ENCODE measurements at places on chromosomes 16 and 17.

GRCh38 chr17:7046127-7046724 is 2.3 kb upstream of the SLC16A11 start:
- peak; percentile 91 for DNase-seq

- DNase-seq = no peak
Observed at GRCh38 chr17:76924345-76925342, 56.4 kb downstream of the MGAT5B start.

DNA sequence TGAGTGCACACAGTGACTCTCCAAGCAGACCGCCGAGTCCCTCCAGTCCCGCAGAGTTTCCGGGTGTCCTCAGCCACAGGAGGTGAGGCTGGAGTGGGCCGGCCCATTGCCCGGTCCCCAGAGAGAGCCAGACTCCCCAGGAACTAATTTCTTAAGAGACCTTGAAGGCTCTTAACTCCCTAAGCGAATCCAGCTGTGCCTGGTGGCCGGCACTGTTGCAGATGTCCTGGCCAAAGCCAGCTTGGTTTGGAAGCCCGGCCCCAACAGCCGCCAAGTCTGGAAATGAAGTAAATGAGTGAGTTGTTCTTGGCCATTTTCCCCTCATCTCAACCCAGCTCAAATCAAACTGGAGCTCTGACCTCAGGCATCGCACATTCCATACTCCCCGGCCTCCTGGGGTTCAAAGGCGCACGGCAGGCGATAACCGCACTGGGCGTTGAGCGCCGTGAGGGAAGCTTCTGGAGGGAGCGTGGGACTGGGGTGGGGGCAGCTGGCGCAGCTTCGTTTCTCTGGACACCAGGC is 42.0 kb downstream of the CMIP start:
- no peak for DNase-seq

- no peak for DNase-seq
Observed at GRCh38 chr17:6153375-6153774, 83.2 kb downstream of the WSCD1 start.

- DNase-seq = no peak
Observed at GRCh38 chr16:59527206-59527997, 793.3 kb upstream of the GOT2 start.

GRCh38 chr17:57537524-57538410 is 207.3 kb downstream of the CCDC182 start:
- no peak for DNase-seq

- DNase-seq = no peak
Observed at GRCh38 chr17:68714676-68715075, 113.5 kb upstream of the FAM20A start.

GRCh38 chr17:15281909-15282308 is 16.8 kb upstream of the PMP22 start:
- no peak for DNase-seq

GRCh38 chr16:56202036-56202435 is 10.7 kb downstream of the GNAO1 start:
- DNase-seq = no peak

DNA sequence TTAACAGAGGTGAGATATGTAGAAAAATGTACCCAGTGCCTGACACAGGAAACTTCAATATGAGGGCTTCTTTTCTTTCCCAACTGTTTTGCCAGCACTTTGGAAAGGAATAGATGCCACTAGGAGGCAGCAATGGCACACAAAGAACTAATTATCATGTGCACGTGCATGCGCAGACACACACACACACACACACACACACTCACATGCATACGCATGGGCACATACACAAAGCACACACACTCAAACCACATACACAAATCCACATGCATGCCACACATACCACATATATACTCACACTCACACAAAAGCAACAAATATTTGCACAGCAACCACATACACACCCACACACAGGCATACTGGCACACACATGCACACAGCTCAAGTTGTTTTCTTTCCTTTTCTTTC is 8.8 kb upstream of the CEP112 start:
- DNase-seq = no peak

- DNase-seq = no peak
Observed at GRCh38 chr16:77168901-77169300, 22.1 kb upstream of the MON1B start.

- DNase-seq = no peak
Observed at GRCh38 chr17:19003543-19004420, 782 bp downstream of the FAM83G start.

DNA sequence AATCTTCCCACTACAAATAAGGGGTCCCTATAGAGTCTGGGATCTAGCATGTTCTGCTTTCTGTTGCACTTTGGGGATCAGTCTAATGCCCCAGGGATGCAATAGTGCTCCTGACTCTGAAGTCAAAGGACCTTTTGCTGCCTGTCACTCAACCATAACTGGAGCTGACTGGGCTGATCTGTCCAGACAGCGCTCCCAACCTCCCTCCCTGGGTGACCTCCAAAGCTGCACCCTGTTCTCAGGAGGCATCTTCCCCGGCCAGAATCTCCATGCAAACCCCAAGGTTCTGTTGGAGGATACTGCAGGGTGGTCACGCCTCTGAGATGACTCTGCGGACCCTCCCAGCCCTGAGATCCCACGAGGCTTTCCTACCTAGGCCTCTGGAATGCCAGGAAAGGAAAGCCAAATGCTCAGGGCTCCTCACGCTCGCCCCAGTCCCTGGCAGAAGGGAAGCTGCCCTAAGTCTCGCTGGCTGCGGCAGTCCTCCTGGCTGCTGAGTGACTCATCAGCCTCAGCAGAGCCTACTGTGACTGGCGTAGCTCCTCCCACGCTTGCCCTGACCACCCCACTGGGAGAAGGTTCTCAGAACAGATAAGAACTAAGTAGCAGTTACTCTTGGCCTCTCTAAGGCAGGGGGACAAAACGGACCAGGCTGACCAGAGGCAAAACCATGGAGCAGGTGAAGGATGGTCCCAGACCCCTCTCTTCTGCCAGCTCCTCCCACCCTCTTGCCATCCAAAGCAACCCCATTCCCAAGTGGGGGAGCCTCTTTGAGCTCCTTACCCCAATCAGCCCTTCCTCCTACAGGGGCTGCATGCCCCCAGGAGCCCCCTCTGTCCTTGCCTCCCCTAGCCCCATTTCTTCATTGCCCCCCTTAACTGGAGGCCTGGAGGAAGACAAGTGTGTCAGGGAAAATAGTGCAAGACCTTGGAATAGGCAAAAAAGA is 124.1 kb upstream of the TNRC6C start:
- DNase-seq = peak; percentile 65

DNA sequence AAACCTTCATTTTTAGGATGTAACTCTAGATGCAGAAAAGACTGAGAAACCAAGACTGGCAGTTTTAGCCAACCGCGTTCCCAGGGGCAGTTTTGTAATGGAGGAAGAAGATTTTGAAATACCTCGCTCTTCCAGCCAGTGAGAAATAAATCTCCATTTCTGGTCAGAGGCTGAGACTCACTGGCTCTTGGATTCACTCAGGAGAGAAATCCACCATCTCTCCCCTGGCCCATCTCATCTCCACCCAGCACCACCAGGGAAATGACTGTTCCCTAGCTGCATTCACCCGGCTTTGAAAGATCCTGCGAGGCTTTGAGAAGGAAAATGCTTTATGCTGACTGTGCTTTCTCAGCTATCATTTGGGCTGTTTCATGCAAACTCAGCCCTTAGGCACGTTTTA is 185.2 kb downstream of the SOX9 start:
- DNase-seq = no peak

GRCh38 chr16:75323933-75324332 is 72.5 kb upstream of the BCAR1 start:
- DNase-seq = no peak

DNA sequence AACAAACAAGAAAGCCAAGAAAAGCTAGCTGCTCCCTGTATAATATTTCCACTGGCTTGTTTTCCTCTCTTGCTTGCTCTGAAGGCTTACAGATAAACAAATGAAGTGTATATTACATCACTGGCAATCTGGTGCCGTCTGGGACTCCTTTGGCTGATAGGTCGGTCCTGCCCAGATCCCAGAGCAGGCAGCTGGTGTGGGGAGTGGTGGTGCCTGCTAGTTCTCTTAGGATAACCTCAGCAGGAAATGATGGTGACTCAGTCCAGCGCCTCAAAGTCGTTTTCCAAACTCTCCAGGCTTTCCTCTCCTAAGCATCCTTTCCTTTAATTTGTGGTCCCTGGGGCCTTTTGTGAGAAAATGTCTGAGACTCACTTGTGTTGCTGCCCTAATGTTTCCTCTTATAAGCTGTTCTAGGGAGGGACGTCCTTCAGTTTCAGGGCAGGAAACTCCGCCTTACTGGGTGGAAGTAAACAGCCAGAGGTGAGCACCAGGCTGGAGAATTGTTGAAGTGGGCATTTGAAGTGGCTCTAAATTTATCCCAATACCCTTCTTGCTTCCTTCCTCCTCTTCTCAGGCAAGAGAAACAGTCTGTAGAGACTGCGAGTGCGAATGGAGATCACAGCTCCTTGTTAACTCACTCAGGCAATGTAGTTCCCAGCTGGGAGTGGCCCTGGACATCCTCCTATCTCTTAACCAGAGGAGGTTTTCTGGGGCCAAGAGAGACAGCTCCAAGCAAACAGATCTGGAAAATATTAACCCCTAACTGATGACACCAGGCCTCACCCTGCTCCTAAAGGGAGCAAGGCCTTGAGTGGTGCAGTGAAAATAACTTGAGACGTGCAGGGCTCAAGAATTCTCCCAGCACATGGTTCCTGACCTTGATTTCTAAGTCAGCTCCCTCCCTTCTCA is 34.9 kb downstream of the CD300LF start:
- no peak for DNase-seq

DNA sequence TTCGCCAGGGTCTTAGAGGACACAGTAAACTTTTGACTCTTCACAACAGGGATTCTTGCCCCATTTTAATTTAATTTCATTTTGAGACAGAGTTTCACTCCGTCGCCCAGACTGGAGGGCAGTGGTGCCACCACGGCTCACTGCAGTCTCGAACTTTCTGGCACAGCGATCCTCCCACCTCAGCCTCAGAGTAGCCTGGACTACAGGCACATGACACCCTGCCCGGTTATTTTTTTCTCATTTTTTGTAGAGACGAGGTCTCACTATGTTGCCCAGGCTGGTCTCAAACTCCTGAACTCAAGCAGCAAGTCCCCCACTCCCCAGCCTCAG is 329 bp upstream of the NLE1 start:
- no peak for DNase-seq

GRCh38 chr16:86576591-86577313 is 1.6 kb upstream of the FOXL1 start:
- no peak for DNase-seq

DNA sequence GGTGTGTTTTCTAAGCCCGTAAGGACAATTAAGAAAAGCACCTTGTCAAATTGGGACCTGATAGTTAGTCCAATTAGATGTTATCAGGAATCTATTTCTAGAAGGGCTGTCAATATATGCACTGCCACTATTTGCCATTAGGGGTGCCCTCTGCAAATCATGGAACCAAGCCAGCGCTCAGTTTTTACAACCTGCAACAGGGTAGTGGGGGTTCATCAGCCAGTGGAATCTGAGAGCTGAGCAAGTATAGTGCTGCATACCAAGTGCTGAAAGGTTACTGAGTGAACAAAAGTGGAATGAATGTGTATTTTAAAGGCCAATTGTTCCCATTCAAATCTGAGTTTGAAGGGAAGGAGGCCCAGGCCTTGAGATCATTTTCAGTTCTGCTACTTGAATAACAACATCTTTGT is 10.4 kb downstream of the PRR11 start:
- DNase-seq = no peak

GRCh38 chr16:67419931-67420330 is 3.7 kb upstream of the ZDHHC1 start:
- no peak for DNase-seq

- peak; percentile 97 for DNase-seq
Observed at GRCh38 chr16:4416200-4417032, at the start of gene CORO7. TSS of gene CORO7 (minus strand) at chr16:4416596. CDS start at chr16:4416518, 78 bp downstream.

DNA sequence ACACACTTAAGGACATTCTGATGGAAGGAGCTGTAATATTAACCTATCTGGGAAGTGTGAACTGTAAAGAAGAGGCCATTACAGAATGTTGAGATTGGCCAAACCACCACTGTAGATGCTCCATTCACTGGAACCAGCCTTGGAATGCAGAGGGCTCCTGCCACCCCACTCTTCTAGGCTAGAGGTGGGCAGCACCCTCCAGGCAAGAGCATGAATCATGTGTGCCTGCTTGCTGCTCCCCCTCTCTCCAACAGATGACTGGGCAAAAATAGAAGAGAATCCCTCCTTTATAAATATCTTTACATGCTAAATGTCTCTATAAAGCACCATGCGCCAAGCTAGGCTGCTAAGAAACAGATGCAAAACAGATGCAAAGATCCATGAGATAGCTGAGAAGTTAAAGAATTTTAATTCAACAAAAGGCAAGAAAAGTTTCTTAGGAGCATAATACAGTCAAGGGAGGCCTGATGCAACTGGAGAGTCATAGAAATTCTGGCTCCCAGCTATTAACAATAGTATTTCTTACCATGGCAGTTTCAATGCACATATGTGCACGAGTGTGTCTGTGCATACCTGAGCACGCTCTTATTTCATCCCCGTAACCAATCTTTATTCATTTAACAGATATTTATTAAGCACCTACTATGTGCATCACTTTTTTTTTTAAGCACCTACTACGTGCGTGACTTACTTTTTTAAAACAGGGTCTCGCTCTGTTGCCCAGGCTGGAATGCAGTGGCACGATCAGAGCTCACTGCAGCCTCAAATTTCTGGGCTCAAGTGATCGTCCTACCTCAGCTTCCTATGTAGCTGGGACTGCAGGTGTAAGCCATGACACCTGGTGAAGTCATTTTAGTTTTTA is 53.6 kb downstream of the GRIN2A start:
- no peak for DNase-seq

DNA sequence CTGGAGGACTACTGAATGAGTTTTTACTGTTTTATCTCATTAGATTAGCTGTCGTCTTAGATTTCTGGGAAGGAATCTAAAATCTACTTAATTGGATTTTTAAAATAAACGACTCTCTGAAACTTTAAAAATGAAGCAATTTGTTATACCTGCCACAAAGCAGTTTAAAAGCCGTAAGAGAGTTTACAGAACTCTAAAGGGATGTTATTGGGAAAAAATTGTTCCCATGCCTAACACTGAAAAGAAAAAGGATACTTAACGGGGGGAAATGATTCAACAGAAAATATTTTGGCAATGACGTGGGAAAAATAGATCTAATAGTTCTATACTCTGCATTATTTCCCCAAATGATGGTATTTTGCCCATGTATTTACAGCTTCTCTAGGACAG is 27.0 kb downstream of the ARHGAP17 start:
- no peak for DNase-seq

- DNase-seq = no peak
Observed at GRCh38 chr17:81869221-81870130, 1.7 kb downstream of the ARHGDIA start.

GRCh38 chr16:49800876-49801275 is 55.0 kb downstream of the ZNF423 start:
- no peak for DNase-seq

- DNase-seq = no peak
Observed at GRCh38 chr17:75348386-75349012, 57.0 kb downstream of the GRB2 start.

Data from ureter (tissue), 1 donor.